ENCODE measurements at places on chromosomes 7 and 10.

DNA sequence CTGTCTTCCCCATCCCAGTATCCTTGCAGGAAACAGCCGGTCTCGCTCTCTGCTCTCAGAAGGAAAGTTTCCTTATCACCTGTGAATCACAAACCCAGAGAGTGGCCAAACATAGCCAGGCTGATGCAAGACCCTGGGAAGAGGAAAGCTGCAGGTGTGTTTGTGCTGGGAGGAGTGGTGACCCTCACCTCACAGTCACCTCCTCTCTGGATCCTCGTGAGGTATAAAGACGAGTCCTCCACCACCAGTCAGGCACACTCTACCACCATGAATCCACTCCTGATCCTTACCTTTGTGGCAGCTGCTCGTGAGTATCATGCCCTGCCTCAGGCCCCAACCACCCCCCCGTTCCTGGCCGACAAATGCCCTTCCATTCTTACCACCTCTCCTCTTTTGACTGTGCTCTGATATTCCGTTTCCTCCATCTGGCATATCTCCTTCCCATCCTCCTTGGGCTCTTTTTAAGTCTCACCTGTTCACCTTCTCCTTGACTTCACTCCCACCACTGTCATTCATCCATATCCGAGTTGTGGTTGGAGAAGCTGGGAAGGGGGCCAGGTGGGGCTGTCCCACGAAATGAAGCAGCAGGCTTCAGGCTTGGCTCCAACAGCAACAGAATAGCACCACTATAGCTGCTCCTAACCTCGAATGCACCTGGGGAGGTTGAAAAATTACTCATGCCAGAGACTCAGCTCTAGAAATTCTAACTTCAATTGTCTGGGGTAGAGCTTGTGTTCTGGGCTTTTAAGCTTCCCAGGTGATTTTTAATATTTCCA is at the start of gene PRSS1:
TSS of gene PRSS1 (plus strand) at position 255 of the 776 bp plus-strand sequence. CDS start at position 268, 13 bp downstream.
- DNase-seq, result no peak

DNA sequence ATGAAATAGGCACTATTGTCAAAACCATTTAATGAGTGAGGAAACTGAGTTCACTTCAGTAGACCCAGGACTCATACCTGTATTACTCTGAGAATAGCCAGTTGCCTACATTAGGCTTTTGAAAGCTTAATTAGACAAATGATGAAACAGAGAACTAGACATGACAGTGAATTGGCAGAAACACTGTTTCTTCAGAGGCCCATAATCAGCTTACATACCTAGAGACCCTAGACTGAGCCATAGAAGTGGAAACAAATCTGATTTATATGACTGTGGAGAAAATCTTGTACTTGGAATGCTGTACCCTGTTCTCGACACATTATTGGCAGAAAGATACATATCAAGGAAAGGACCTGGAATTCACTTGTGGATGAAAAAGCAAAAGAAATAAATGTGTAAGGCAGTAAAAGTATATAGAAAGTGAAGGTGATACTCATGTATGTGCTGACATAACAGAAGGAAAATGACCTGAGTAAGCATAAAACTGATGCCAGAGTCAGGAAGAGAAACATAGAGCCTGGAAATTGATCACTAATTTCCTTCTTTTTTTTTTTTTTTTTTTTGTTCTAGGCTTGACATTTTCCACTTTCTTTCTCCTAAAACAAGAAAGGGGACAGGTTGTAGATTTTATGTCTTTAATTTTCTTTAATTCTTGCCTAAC is 251.5 kb downstream of the BICC1 start:
- no peak for DNase-seq

DNA sequence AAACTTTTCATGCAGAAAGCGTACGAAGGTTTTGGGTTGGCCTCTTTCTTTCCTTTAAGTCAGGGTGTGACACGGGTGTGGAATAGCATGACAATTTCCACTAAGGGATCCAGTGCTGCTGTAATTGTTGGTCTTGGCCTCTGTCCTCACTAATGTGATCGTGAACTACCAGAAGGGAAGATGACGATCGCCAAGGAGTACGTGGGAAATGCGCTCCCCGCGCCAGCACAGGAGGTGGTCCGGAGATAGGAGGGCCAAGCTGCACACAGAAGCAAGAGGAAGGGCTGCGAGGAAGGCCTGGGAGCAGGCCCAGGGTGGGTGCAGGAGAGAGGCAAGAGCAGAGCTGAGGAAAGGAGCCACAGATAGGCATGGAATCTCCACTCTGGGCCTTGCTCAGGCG is 79.7 kb upstream of the PODXL start:
- DNase-seq, result no peak

- no peak for DNase-seq
Measured at GRCh38 chr7:47186316-47186715, 395.6 kb downstream of the TNS3 start.

GRCh38 chr10:55509168-55509567 is 708.1 kb upstream of the PCDH15 start:
- DNase-seq, result no peak

DNA sequence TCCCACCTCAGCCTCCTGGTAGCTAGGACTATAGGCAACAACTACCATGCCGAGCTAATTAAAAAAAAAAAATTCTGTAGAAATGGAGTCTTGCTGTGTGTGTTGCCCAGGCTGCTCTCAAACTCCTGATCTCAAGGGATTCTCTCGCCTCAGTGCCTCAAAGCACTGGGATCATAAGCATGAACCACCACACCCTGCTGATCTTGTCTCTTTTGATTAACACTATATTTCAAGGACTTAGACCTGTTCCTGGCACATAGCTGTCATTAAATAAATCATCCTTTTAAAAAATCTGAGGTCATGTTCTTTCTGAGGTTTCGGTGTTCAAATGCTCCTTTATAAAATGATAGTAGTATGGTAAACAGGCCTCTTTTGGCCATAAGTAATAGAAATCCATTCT is 4.8 kb downstream of the PALS2 start:
- no peak for DNase-seq

DNA sequence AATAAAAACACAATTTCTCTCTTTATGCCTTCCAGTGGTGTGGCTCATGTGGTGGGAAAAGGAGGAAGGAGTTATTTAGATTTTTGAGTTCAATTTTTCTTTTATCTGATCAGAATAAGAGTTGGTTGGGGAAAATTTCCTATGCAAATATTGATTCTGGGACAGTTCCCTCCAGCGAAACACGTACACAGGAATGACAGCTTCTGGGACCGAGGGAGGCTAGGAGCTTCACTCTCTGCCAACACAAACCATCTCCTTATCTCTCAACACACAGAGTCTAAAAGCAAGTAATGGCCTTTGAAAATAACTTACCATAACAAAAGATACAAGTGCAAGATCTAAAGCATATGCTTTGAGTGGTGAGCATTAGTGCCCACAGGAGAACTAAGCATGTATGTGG is 122.7 kb downstream of the RAPGEF5 start:
- no peak for DNase-seq

DNA sequence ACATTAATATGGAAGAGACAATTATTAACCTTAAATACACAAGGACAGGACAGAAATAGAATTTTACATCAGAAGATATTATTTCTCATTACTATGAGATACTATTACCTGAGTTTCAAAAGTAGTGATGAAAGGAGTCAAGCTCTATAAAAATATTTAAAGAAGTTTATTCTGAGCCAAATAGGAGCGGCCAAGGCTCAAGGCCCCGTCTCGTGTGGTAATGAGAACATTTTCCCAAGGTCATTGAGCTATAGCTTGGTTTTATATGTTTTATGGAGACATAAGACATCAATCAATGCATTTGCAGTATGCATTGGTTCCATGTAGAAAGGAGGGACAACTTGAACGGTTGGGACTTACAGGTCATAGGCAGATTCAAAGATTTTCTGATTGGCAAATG is 29.4 kb upstream of the ZMYND11 start:
- no peak for DNase-seq

DNA sequence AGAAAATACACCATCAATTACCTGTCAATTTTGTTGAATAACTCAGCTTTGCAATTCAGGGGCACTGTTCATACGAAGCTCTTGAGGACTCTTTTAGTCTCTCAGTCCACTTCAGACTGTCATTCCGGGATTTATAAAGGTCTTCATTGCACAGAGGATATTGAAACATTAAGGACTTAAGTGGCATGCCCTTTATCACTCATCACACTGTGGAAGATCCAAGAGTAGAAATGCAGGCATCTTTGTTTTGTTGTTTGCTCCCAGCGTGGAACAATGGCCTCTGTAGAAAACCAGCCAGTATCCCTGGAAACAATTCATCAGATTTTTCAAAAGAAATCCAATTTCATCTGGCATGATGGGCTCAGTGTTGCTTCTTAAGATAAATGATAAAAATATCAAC is 66.3 kb upstream of the LRGUK start:
- DNase-seq, result no peak

- DNase-seq, result no peak
Measured at GRCh38 chr10:43093423-43094076, 16.7 kb downstream of the RET start.

- no peak for DNase-seq
Measured at GRCh38 chr10:633279-634245, 55.9 kb downstream of the DIP2C start.

- no peak for DNase-seq
Measured at GRCh38 chr7:29014725-29015124, 56.6 kb upstream of the TRIL start.

DNA sequence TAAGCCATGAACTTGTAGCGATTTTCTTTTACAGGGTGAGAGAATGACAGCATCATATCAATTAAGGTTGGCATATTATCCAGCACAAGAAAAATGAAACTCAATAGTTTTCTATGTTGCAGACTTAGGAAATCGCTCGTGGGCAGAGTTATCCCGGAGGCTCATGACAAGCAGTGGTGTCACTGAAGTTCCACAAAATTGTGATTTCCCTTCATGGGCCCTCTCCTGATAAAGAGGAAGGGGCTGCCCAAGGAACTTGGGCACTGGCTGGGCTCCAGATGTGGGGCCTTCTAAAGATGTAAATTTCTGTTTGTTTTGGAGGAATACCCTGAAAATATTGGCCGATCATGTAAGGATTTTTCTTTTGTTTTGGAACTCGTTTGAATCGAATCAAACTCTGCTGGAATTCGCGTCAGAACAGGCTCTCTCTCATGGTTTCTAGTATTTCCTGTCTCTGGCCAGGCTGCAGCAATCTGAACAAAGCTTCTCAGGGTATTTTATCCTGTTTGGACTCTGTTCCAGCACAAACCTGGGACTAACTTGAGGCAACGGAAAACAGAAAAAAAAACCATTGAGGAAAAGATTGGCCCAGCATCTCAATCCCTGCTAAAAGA is 340.6 kb upstream of the NRP1 start:
- DNase-seq, result no peak

Measured in effector CD4-positive, alpha-beta T cell (primary cell).